ENCODE measurements at places on chromosomes 6 and 20. TPM values are rescaled to one million over a fixed set of nuclear protein-coding genes. Genes with fewer than 3 reads are reported as not detected.

The PPP1R16B gene
- 4.8 TPM for polyA plus RNA-seq

The SLC22A1 gene
- polyA plus RNA-seq = 0.85 TPM

GRCh38 chr6:36104836-36105235, 25.5 kb upstream of the MAPK13 start:
- DNase-seq = no peak

GRCh38 chr20:3084283-3084985, at the start of gene AVP:
TSS of gene AVP (minus strand) at chr20:3084724. CDS start at chr20:3084674, 50 bp downstream.
- DNase-seq = no peak

The HSP90AB1 gene
- 991 TPM for polyA plus RNA-seq

DNA sequence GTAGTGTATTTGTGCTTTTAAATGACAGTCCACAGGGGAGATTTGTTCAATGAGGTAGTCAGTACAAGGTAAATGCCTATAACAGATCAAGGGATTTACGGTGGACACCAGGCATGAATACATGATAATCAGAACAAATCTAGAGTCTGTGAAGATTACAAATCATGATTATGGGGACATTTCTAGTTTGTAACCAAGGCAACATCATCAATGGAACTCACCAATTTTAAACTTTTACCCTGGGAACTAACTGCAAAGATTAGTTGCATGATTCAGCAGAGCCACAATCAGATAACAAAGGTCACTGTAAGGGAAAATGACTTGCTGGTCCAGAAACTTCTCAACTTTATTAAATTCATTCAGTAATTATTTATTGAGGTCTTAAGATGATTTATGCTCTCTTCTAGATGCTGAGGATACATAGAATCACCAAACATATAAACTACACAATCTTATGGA, at the start of gene CRISP1:
Gene CRISP1 (minus strand): TSS at position 51 of the 459 bp plus-strand sequence. CDS start 9,135 bp downstream, outside the sequence.
- DNase-seq = no peak

All from forelimb muscle (tissue), 1 donor.